ENCODE measurements at places on chromosomes 1 and 21.

DNA sequence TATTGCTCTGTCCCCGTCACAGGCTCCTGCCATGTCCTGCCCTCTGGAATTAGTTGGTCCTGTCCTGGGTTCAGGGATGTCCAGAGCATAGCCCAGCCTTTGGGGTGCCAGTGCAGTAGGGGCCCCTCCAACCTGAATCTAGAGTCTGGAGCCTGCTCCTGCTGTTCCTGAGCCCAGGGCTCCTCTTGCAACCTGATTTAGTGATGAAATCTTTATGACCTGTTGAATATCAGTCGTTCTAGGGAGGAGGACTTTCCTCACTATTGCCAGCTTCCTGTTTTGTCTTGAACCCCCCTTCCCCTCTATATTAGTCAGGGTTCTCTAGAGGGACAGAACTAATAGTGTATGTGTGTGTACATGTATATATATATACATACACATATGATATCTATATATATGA is 42.5 kb upstream of the STUM start:
- no peak for DNase-seq

GRCh38 chr1:214859647-214860046 is 222.9 kb upstream of the KCNK2 start:
- no peak for DNase-seq

DNA sequence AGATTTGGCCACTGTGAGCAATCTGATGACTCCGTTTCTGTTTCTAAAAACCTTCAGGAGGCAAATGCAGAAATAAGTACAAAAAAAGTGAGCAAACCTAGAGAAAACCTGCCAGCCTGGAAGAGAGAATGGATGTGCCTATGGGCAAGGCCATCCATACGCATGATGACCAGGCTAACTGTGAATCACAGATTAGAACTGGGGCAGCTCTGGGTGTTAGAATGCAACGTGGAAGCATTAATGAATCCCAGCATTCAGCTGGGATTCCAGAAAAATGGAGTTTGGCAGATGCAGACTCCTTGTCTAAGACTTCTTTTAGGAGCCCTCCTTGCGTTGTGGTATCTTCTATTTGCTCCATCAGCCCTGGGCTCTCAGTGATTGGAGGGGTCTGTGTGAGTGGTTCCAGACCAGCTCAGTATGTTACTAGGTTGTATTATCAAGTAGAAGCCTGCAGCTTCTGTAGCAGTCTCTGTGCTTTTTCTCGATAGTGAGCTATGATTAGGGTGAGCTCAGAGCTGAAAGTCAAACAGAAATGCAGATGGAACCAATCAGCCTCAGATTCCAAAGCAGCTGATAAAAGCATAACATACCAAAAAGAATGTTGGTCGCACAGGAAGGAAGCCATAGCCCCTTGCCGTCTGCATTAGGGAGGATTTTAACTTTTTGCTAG is 154.0 kb downstream of the PSMG1 start:
- no peak for DNase-seq

DNA sequence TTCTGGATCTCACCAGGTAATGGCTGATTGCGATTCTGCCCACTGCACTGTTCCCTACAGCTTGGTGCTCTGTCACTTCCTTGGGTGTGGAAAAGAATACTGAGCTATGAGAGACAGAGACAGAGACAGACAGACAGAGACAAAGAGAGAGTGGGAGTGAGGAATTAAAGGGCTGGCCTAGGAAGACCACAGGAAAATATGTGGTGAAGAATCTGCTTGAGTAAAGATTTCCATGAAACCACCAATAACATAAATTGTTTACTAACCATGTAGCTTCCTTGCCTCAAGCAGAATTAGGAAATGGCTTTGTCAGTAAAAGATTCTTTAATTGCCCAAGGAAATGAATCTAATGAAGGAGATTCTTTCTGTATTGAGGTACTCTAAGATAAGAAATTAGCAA is 54.4 kb downstream of the MPZL1 start:
- DNase-seq, result no peak

DNA sequence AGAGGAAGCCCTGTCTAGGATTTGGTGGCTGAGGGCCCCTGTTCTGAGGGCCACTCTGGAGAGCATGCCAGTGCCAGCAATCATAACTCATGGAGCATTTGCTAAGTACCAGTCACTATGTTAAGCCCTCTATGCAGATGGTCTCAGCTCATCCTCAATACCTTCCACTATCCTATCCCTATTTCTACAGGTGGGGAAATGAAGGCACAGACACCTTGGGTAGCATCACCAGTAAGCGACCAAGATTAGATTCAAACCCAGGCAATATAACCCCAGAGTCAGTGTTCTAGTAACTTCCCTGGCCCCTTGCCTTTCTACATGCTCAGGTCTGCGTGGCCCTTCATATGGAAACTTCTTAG is 7.9 kb upstream of the NBPF1 start:
- DNase-seq, result no peak

GRCh38 chr1:220708936-220709801 is 19.0 kb downstream of the C1orf115 start:
- DNase-seq, result no peak

DNA sequence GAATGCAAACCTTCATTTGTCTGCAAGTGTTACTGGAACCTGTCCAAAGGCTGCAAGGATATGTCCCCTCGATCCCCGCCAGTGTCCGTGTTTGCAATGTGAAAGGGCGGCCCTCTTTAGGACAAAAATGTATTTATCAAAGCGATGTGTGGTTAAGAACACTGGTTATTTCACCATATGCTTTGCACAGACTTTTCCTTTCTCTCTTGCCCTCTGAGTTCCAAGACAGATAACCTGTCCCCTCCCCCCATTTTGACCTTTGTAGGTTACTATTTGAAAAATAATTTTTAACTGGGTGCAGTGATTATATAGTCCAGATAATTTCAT is 1.8 kb downstream of the CHRM3 start:
- DNase-seq, result no peak

DNA sequence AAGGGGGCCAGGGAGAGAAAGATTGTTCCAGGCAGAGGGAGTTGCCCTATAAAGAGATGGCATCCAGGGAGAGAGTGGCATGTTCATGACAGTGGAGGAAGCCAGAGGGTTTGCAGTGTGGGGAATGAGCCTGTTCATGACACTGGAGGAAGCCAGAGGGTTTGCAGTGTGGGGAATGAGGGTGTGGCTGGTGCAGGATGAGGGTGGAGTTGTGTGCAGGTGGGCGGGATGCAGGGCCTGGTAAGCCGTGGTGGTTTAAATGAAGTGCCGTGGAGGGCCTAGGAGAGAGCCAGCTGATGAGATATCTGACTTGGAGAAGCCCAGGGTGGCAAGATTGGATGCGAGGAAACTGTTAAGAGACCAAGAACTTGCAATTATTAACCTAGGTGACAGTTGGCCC is 131.8 kb downstream of the CAMTA1 start:
- no peak for DNase-seq

DNA sequence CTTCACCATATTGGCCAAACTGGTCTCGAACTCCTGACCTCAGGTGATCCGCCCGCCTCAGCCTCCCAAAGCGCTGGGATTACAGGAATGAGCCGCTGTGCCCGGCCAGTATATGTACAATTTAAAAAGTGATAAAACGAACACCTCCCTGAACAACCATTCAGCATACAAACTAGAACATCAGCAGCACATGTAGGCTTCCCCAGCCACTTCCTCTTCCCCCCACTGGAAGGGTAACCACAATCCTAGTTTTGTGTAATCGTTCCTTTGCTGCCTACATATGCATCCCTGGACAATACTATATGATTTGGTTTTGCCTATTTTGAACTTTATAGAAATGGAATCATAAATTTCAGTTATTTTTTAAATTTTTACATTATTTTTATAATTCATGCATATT is 60.4 kb downstream of the DESI2 start:
- no peak for DNase-seq

DNA sequence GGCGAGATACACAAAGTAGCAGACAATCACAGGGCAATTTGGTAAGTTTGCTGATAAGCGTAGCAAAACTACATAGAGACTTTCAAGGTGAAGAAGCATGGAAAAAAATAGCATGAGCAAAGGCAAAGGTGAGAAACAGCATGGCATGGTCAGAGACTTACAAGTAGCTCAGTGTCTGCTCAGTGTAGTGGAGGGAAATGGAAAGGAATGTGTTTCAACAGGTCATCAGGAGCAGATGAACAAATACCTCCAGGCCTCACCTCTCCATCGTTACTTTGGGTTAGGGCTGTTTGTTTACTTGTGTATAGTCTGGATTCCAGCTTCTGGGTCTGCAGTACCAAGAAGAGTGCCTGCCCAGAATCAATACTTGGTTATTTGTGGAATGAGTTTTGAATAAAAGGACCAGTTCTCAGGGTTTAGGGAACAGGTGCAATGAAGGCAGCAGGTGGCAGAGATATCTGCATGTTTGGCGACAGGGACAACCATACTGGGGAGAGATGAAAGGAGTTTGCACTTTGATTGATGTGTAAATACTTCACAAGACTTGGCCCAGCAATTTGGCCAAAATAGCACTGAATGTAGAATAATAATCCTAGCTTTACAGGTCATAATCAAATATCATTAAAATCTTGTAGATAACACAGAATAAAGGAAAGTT is 97.0 kb upstream of the FGGY start:
- no peak for DNase-seq

DNA sequence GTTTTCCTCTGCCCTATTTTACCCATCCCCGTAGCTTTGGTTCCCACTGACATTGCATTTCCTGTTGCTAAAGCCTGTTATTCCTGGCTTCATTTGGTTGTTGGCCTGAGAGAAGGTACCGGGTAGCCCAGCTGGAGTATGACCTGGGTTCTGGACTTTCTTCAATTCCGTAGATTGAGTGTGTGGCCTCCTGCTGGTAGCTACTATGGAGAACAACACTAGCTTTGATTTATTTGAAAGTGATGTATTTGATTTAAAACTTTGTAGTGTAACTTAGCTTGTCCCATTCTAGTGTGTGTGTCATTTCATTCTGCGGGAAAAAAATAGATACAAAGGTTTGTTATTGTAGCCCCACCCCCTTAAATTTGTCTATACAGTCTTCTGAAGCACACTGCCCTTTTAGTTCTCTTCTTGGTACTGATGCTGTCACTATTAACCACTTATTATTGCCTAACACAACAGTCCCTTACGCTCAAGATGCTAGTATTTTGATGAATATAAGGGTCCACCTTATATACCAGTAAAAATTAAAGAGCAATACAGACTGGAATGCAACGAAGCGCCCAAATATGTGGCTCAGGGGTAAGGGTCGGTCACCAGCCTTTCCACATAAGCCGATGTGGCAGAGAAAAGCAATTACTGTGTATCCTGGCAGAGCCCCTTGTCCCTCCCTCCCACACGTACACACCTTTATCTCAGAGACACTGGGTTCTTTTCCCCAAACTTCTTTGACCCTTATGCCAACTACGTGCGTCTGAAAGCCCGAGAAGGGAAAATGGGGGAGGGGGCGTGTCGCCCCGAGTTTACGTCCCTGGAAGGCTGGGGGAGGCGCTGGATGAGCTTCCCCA is 643 bp upstream of the MOV10 start:
- DNase-seq, result no peak

GRCh38 chr1:97551113-97551512 is 369.7 kb downstream of the DPYD start:
- no peak for DNase-seq

GRCh38 chr21:38506661-38507281 is 8.5 kb upstream of the ERG start:
- no peak for DNase-seq

- no peak for DNase-seq
Observed at GRCh38 chr1:10676963-10677362, 119.5 kb downstream of the CASZ1 start.

DNA sequence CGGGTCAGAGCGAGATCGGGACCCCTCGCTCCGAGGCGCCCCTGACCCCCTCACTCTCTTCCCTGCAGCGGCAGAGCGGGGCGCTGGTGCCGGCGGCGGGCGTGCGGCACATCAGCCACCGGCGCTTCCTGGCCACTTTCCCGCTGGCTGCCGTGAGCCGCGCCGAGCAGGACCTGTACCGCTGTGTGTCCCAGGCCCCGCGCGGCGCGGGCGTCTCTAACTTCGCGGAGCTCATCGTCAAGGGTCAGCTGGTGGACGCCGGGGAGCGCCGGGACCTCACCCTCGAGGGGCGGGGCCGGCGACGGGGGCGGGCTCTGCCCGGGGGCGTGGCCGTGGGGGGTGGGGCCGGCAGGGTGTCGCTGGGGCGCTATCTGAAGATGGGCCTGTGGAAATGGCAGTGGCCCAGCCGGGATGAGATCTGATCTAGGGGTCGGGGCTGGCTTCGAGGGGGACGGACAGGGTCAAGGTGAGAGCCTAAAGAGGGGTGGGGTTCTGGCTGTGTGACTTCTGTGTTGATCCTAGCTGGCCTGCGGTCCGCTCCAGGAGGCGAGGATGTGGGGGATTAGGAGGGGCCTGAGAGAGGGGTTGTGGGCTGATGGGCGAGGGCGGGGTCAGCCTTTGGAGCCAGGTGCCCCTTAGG is 23.6 kb downstream of the PTPRU start:
- DNase-seq, result peak; percentile 17

- DNase-seq, result no peak
Observed at GRCh38 chr1:212769459-212770167, 22.0 kb downstream of the NSL1 start.

DNA sequence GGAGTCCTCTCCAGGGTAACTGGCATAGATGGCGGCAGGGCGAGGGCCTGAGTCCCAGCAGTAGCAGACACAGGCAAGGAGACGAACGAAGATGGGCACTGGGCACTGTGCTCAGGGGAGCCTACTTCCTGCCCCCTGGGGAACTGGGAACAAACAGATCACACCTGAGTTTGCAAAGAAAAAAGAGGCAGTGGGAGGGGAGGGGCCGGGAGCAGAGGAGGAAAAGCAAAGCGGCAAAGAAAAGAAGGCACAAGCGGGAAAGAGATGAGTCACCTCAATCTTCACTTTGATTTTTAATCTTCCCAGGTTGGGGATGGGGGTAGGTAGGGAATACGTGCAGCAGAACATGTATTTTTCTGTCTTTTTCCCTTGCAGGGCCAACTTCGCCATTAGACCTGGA is 44.0 kb downstream of the ZSCAN20 start:
- DNase-seq, result no peak

DNA sequence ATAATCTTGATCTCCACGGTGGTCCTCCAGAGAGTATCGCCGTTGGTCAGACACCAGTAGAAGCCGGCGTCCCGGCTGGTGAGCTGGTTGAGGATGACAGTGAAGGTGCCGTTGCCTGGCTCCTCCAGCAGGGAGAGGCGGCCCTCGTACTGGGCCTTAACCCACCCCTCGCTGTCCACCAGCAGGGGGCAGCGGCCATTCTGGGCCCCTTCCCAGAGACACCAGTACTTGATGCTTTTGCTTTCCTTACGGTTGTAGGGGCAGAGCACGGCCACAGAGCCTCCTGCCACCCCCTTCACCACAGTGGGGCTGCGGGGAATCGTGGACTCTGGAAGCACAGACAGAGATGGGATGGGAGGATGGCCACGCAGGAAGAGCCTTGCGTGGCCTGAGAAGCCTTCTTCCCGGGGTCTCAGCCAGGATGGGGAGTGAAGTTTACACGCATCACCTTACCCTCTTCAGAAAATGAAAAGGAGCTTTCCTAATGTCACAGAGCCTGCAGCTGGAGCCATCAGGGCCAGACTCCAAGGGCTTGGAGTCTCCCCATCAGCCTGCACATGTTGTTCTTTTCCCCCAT is 10.7 kb downstream of the PIGR start:
- no peak for DNase-seq

Measured in activated CD8-positive, alpha-beta memory T cell treated with anti-CD3 and anti-CD28 coated beads for 1 hour (primary cell).